ENCODE measurements at places on chromosomes 3 and 15.
A peak's percentile ranks its signal among the peaks of the same experiment; 100 is the strongest.

- DNase-seq: peak; percentile 11
Observed at GRCh38 chr3:177427540-177427939, 230.3 kb upstream of the TBL1XR1 start.

GRCh38 chr15:61983081-61983480, 77.2 kb downstream of the VPS13C start:
- DNase-seq: no peak

GRCh38 chr3:186515125-186515524, 29.1 kb downstream of the CRYGS start:
- DNase-seq: no peak

- no peak for DNase-seq
Observed at GRCh38 chr3:43087249-43087776, 18.6 kb downstream of the POMGNT2 start.

DNA sequence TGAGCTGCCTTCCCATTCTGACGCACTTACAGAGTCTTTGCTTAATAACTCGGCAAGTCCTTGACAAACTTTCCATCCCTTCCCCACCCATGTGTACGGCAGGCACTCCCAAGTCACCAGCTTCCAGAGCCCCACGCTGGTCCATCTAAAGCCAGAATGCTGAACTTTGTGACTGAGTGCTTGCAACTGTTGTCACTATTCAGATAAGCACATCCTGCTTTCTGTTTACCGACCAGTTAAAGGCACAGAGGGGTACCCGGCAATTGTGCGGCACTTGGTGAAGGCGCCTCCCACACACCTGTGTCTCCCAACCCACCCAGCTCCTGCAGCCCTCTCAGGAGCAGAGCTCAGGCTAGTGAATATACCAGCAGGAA, 430.6 kb downstream of the FOXP1 start:
- DNase-seq: no peak

DNA sequence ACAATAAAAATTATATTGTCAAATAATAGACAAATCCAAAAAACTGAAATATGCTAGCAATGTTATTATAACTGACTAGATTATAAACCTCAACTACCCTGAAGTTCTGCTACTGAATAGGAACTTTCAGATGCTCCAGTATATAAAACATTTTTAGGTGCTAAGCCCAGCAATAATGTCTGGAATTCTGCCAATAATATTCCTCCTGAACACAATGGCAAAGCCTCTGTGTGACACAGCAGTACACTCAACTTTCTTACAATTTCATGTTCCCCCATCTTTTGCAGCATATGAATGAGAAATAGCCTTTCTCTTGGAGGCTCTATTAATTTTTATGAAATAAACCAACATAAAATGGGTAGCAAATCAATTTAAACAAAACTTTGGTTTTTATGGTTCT, 29.5 kb downstream of the ATOSA start:
- no peak for DNase-seq

DNA sequence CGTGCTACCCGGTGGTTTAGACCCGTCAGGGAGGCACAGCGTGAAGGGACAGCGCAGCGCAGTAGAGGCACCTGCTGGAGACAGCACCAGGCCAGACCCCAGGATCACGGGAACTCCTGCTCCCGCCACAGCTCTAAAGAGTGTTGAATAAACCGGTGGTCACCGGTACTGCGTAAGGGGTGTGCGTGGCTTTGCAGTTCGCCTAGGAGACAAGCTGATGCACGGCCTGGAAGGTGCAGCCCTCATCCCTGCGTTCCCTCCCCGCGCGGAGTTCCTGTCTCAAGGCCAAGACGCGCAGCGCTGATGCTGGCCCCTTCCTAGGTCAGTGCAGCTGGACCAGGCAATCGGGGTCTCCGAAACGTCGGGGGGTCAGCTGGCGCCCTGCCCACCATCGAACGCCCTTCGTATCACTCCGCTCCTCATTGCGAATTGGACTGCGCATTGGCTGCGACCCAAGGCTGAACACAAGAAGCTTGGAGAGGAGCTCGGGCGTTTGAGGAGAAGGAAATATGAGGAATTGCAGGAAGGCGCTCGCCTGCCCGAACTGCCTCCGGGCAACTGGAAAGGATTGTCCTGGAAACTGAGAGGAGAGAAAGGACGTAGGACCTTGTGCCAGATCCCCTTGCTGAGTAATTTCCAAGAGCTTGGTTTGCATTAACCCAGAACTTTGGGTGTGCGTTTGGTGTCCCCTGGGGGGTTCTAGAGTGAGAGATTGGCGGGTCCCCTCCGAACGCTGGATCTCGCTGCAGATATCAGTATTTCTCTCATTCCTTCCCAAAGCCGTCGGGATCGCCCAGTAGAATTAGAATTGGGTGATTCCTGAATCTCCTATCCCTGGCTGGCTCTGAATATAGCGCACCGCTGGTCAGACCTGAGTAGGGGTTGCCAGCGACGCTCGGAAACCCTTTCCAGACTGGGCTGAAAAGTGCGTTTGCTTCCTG, 2.3 kb upstream of the SOX14 start:
- no peak for DNase-seq

DNA sequence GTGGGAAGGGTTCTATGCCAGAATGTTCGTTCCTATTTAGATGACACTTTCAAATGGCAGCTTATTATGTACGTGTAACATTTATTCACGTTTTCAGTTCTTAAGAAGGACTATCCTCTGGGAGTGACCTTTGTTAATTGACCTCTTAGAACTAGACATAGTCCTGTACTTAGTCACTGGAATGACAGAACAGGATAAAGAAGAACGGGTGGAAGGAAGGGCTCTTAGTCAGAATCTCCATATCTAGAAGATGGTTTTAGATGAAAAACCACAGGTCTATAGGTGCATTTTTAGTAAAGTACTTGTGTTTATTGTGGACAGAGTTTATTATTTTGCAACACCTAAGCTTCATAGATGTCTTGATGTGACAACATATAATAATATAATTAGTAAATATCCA, 6.5 kb downstream of the METTL6 start:
- no peak for DNase-seq

- DNase-seq: no peak
Observed at GRCh38 chr3:62184559-62184958, 188.8 kb downstream of the FEZF2 start.

GRCh38 chr3:77319711-77320110, 279.8 kb downstream of the ROBO2 start:
- DNase-seq: no peak

DNA sequence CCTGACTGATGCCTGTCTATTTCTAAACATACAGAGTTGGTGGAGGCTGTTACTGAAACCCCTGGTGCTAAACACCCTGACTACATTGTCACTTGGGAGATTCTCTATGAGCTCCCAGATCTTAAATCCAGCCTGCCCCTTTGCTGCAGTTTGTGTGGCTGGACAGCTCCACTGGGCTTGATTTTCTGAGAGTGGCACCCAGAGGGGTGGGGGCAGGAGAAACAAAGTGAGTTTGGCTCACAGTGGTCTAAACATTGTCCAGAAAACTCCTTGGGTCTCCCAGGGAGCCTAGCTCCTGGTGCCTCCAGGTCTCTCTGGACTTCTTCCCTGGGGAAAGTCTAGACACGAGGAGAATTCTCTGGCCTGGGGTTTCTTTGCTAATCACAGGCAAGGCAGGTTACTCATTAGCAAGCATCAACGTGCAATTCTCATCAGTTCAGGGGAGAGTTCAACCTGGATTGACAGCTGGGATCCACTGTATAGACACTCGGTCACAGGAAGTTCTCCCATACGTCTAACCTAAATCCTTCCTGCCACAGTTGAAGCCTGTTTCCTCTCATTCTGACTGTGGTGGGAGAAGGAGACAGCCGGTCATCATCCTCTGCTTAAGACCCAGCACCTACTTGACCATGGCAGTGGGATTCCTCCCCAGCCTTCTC, 7.1 kb upstream of the DLL4 start:
- no peak for DNase-seq

GRCh38 chr15:73602446-73602843, 30.7 kb downstream of the NPTN start:
- no peak for DNase-seq

GRCh38 chr15:81275711-81276392, 48.1 kb downstream of the STARD5 start:
- DNase-seq: no peak

DNA sequence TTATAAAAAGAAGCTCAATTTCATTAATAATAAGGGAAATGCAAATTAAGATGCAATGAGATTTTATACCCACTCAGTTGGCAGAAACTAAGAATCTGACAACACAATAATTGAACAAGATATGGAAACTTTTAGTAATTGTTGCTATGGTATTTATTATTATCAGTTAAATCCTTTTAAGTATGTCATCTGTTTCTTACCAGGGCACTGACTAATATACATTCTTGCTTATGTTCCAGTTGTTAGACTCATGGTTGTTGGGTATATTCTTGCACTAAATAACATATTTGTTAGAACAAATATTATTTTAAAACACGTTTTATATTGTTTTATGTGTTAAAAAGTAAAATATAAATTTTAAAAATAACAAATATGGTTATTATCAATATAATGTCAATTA, 690.3 kb downstream of the MECOM start:
- no peak for DNase-seq

DNA sequence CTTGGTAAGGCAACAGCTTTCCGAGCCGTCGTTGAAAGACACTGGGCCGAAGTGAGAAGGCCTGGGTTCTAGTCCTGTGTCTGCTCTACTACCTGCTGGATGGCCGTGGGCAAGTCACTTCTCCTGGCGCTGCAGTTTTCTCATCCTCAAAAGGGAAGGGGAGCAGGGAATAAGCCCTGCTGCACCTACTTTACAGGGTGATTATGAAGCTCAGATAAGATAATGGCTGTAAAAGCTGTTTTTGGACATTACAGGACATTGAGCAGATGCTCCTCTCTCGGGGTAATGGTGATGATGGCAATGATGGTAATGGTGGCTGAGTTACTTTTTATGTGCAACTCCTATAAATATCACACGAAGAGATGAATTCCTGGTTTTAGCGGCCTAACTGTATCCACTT, 152.6 kb downstream of the FAM43A start:
- no peak for DNase-seq

DNA sequence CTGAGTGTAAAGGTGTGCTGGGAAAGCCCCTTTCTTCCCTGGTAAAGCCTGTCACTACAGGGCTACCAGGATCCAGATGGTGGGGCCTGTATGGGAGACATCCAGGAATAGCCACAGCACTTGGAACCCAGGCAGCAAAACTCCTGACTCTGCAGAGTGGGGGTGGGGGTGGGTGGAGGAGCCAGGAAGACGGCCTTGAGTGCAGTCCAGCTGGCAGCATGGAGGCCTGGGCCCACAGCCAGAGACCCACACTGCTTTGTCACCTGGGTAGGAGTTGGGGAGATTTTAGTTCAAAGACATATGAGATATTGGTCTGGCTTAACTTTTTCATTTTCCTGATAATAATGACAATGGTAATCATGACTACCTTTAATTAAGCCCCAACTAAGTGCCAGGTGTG, 116.7 kb upstream of the MRPS22 start:
- no peak for DNase-seq

DNA sequence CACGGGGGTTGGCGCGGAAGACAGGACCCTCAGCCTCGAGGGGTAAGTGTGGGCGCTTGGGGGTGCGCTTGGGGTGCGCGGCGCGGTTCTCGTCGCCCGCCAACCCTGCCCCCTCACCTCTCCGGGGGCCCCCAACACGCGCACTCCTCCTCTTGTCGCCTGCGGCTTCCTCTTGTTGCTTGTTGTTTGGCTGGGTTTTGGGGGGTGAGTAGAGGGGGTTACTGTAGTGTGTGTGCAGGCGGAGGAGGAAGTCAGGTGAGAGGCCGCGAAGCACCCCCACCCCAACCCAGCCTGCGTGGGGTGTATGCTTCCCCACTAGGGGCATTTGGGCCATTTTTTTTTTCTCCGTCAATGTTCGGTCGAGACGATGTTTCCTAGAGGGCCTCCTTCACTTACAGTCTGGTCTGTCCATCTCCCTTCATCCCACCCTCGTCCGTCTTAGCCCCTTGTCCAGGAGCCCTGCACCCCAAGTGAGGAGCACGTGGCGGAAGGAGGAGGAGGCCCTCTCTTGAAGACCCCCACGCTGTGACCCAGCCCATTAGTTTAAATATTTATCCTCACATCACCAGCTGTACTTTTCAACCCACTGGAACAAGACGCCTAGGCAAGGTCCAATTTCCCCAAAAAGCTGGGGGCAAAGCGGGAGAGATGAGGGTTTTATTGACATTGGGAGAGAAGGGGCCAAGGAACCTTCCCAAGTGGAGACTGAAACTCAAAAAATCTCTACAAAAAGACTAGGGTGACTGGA, 20.4 kb upstream of the SATB1 start:
- DNase-seq: peak; percentile 67

GRCh38 chr15:50786438-50786837, 20.9 kb upstream of the SPPL2A start:
- no peak for DNase-seq

DNA sequence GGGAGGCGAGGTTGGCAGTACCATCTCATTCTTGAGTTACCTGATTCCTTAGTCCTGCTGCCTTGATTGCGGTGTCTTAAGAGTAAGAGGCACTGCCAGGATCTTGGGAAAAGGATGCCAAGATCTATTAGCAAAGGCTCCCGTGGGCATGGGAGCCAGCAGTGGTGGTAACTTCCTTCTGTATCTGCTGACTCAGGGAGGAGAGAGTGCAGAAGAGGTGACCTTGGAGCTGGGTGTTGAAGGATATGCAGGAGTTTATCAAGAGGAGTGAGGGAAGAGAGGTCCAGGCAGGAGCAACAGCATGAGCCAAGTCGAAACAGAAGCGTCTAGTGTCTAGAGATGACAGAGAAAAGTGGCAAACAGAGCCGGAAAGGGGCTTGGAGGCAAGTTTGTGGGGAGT, 4.5 kb downstream of the MESP2 start:
- DNase-seq: no peak

DNA sequence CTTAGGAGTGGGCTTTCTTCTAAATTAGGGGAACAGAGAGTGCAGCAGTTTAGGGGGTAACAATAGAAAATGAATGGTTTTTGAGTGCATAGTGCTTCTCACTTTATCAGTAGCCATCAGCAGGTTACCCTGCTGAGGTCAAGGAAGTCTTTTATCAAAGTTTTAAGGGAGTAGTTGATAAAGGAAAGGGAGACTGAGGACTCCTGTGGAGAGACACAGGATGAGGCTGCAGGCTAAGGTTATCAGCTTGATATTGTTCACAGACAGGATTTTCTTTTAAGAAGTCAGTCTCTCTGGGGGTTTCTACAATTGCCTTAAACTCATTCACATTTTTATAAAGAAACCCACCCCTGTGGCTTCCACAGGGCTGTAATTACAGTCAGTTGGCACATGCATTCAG, 205.0 kb downstream of the AGBL1 start:
- DNase-seq: no peak

DNA sequence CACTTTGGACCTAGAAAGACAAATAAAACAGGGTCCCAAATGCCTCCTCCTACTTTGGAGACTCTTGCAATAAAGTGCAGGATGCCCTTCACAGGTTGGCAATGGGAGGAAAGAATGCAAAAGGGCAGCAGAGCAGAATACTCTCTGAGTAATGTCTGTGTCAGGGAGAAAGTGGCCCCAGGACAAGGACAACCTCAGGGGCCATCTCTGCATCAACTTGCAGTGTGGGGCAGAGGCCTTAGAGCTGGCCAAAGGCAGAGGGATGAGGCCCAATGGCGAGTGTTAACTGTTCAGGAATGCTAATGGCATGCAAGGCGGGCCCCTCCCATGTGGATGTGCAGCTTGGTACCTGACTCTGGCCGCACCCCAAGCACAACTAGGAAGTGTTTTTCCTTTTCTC, 8.4 kb downstream of the UPK1B start:
- DNase-seq: no peak
